ENCODE measurements at places on chromosomes 1 and 21.

GRCh38 chr21:33390479-33390878 is 12.7 kb upstream of the IFNGR2 start:
- DNase-seq: no peak

DNA sequence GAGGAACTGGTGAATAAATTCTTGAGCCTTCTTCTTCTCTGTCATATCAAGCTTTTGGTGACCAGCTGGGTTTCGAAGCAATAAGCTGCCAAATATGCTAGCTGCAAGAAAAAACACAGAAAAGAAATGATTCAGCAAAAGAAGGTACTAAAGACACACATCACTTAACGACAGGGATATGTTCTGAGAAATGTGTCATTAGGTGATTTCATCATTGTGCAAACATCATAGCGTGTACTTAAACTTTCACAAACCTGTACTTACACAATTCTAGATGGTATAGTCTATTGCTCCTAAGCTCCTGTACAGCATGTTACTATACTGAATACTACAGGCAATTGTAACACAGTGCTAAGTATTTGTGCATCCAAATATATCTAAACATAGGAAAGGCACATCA is 2.9 kb upstream of the MTF1 start:
- no peak for DNase-seq

- no peak for DNase-seq
Measured at GRCh38 chr21:42336054-42336453, 14.7 kb downstream of the TFF2 start.

DNA sequence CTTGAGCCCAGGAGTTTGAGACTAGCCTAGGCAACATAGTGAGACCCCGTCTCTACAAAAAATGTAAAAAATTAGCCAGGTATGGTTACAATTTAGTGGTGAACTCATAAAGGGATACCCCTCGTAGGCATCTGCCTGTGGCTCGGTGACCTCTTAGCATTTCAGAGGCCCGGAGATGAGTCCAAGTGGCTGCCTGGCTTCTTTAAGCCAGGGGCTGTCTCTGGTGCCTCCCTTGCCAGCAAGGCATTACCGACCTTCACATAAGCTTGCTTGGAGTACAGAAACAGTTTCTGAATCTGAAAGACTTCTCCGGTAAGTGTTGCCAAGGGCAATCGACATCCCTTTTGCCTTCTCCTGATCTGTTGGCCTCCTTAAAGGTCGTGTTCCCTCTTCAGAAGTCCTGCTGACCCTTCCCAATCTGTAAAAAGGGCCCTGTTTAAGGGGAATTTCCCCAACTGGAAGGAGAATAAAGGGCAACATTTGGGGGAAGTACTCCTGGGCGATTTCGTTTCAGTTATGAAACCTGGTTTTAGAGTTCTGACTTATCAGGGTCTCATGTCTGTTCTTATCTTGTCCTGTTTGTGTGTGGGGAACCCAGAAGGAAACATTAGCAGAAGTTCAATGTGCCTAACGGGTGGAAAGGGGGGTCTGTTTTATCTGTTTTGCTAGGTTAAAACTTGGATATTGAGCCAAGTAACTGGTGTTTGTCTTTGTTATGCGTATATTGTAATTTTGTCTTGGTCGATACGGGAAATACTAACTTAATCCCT is 32.9 kb downstream of the KIFAP3 start:
- no peak for DNase-seq

DNA sequence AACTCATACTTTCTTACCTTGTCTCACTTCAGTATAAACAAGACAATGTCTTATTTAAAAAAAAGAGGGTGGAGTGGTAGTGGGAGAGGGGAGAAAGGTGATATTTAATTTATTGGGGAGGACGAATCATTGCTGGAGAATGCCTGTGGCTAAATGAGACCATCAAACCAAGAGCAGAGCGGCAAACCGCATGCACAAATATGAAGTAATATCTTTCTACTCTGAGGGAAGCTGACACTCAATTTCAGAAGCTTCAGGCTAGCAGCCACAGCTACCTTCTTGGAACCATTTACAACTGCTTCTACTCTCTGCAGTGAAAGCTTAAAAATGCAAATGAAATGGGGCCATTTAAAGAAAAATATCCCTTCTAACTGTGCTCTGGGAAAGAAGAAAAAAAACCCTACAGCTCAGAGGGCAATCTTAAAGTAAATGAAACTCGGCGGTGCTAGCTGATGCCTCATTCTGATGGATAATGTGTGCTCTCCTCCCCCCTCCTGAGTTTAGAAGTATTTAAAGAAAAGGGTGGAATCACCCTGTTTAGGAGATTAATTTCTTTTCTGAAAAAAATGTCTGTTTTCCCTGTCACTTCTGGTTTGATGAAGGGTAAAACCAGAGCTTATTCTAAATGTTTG is 178.2 kb upstream of the CAMK1G start:
- DNase-seq: no peak

DNA sequence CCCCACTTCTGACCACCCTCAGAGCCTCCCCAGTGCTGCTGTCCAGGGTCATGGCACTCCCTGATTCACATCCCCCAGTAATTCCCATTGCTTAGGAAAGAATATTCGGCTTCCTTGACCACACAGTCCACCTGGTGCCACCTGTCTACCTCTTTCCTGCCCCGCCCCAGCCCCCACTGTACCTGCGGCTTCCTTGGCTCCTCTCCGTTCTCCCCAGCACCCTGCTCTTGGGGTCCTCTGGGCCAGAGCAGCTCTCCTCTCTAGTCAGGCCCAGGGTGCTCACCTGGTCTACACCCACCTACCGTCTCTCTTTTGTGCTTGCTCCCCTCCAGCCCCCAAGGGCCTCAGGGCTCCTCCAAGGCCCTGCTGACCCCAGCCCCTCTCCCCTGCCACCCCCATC is 142.6 kb downstream of the PEX14 start:
- DNase-seq: no peak

DNA sequence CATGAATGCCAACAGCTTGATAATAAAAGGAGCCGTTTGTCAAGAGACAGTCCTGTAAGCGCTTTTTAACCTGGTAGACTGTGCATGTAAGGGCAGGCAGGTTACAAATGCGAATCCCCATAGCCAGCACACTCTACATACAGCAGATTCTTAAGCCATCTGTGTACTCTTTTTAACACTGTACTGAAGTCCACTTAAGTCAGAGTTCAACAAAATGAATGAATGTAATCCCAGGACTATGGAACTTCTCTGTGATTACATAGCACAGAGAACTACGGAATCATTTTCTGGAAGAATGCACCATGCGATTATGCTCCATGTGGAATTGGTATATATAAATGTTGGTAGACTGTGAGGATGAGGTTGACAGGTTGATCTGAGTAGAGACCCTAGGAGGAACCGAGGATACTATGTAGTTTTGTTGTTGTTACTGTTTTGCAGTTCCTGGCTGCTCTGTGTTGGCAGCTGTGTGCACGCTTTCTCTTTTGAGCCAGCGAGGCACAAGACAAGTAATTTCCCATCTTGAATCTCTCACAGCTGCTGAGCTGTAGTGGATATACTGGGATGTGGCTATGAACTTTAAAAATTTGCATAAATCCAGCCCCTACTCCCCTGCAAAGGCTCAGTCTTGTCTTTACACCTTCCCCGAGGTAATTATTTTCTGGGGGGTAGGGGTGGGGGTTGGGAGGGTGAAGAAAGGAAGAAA is 21.9 kb downstream of the LRRC8D start:
- DNase-seq: no peak

- DNase-seq: no peak
Measured at GRCh38 chr1:164479242-164479641, 79.7 kb upstream of the PBX1 start.

- no peak for DNase-seq
Measured at GRCh38 chr1:8040586-8040985, 14.5 kb upstream of the ERRFI1 start.

- DNase-seq: no peak
Measured at GRCh38 chr1:20875198-20875973, 88.3 kb upstream of the HP1BP3 start.
